ENCODE measurements at places on chromosomes 12 and 14. TPM values are rescaled to one million over a fixed set of nuclear protein-coding genes. Genes with fewer than 3 reads are reported as not detected.

DHH gene
- total RNA-seq, result not detected

ASCL1 gene
- total RNA-seq, result not detected

GLI1 gene
- 1.4 TPM for total RNA-seq

DPY19L2 gene
- total RNA-seq, result 1.4 TPM

FAM186B gene
- total RNA-seq, result not detected

UBC gene
- total RNA-seq, result 1,299 TPM

TAS2R13 gene
- not detected for total RNA-seq

GXYLT1 gene
- total RNA-seq, result 15.0 TPM

All from myometrial cell (primary cell).